Stimulated activated CD8-positive, alpha-beta memory T cell treated with anti-CD3 and anti-CD28 coated beads, Interleukin-15, amount 100 ng/mL, for 1 hour (primary cell): ENCODE measurements at places on chromosomes 2 and 18.

DNA sequence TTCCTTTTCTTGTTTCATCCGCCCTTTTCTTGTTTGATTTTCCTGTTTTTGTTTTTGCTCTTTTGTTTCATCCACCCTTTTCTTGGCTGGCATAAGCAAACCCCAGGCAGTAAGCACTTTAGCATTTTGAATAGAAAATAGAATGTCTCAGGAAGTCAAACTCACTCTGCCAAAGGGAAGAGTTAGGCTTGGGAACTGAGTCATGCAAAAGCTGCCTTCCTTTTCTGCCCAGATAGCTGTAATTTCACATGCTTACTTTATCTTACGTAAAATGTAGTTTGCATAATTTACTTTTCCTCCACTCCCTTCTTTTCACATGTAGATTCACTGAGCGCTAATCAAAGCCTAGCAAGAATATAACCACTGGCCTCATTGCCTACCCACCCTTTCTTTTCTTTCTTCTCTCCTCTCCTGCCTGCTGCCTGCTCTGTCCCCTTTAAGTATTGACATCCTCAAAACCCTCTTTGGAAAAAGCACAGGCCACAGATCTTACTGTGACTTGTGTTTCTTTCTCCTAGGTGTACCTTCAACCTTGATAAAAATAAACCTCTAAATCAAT lies 48.4 kb downstream of the CNGA3 start:
- no peak for DNase-seq

GRCh38 chr18:67951137-67951536 lies 434.6 kb upstream of the DSEL start:
- DNase-seq: no peak

- no peak for DNase-seq
Observed at GRCh38 chr2:182038576-182038975, 52.9 kb downstream of the PPP1R1C start.

- DNase-seq: no peak
Observed at GRCh38 chr2:159265171-159265576, 21.3 kb downstream of the WDSUB1 start.

- no peak for DNase-seq
Observed at GRCh38 chr2:8548619-8549150, 133.2 kb upstream of the ID2 start.

DNA sequence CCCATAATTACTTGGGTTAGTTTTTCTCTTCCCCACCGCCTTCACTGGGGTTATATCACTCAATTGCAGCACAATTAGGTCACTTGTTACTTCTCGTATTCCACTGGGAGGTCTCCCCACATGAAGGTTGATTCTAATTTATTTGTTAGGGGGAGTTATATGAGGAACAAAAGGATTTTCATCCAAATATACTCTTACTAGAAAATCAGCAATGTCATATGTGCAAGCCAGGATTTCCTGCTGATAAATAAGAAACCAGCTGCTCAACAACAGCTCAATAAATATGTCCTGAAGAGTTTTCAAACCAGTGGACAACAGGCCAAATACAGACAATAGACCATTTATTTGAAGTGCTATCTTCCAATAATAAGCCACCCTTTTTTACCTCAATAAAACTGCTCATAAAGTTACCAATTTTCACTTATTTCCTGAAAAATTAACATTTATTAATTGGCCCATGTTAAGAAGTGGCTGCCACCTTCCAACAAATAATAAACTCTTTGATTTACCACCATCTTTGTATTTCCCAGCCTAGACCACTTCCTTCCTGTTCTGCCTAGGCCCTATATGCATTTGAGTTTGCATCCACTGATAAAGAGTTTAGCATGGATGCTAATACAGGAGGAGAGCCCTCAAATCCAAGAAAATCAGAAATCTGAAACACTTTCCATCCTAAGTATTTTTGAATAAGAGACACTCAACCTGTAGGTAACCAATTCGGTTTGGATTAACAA lies 184.4 kb upstream of the SLC39A10 start:
- no peak for DNase-seq

GRCh38 chr2:1645761-1646476 lies 98.4 kb downstream of the PXDN start:
- no peak for DNase-seq

DNA sequence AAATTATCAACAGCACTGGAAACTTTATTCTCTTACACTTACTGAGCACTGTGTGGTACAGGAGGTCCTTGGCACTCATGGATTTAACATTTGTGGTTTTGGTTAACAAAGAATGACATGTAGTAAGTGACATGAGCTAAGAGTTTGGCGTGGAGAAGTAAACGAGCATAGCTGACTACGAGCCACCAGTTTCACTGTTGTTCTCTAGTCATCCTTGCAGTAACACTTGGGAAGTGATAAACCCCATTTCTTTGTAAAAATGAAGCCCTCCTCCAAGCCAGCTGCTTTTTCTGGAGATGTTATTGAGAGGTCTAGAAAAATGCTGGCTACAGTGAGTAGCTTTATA lies 32.7 kb downstream of the QPCT start:
- DNase-seq: no peak

GRCh38 chr2:206274434-206275311 lies at the start of gene ZDBF2:
Gene ZDBF2 (plus strand): TSS chr2:206274663. CDS start chr2:206281850, 7,187 bp downstream.
- no peak for DNase-seq

GRCh38 chr2:238494573-238494961 lies 67.8 kb downstream of the ASB1 start:
- no peak for DNase-seq

- DNase-seq: no peak
Observed at GRCh38 chr2:147293991-147294824, 550.6 kb upstream of the ACVR2A start.

DNA sequence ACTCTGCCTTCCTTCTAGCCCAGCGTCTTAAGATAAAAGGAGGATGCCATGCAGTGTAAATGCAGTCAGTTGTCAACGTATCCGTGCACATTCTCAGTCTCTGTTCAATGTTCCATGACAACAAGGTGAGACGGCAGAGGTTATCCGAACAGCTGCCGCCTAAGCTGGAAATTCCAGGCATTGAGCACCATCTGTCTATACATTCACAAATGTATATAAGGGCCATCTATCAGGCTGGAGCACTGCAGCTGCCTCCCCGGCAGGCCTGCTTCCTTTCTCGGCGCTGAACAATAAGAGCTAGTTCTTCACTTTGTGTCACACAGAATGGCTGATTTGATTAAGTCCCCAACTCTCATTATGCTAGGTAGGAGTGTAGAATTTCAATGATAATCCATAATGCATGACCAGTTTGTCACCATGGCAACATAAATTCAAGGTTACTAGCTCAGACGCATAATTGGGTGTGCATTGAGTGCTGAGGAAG lies 282.2 kb upstream of the SOX11 start:
- no peak for DNase-seq

DNA sequence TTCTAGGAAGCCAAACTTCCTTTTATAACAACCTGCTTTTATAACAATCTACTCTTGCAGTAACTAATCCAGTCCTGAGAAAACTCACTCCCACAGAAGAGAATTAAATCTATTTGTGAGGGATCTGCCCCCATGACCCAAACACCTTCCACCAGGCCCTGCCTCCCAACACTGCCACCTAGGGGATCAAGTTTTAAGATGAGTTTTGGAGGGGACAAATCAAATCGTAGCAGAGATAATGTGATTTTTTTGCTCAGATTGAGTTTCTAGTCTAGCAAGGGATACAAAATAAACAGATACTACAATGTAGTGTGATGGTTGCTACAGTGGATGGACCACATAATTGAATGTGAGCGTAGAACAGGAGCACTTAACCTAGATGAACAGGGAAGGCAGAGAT lies 52.2 kb downstream of the NCOA1 start:
- DNase-seq: no peak
